ENCODE measurements at places on chromosomes 7 and 10. TPM values are rescaled to one million over a fixed set of nuclear protein-coding genes. Genes with fewer than 3 reads are reported as not detected.

JAZF1 gene
- 2.8 TPM for total RNA-seq

NPTX2 gene
- total RNA-seq: 6.7 TPM

CPA2 gene
- total RNA-seq: not detected

TAS2R41 gene
- not detected for total RNA-seq

TMEM196 gene
- not detected for total RNA-seq

- DNase-seq: peak; percentile 68
Observed at GRCh38 chr10:31603235-31604087, 284.4 kb downstream of the ZEB1 start.

DNA sequence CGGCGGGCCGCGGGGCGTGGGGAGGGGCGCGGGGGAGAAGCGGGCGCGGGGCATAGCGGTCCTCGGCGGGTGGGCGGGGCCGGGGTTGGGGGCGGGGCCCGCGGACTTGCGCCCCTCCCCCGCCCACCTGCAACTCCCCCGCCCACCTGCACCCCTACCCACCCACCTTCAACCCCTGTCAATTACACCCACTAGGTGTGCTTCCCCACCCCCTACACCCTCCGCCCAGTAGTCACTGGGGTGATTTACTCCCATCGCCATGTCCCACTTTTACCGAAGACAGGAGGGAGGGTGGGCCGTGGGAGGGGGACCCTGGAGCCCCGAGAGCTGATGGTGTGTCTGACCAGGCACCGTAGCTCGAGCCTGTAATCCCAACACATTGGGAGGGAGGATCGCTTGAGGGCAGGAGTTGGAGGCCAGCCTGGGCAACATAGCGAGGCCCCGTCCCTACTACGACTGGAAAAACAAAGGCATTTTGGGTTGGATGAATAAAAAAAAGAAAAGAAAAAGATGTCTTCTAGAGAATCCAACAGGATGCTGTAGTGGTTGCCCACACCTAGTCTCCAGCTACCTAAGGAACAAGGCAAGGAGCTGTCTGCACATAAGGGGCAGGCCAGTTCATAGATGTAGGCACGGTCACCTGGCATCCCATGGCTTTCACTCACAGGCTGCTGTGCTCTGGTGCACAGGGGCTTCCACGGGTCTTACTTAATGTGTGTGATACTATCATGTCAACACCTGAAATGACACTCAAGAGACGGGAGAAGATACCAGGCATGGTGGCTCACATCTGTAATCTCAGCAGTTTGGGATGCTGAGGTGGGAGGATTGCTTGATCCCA, 761 bp downstream of the KCTD7 start:
- DNase-seq: no peak

DNA sequence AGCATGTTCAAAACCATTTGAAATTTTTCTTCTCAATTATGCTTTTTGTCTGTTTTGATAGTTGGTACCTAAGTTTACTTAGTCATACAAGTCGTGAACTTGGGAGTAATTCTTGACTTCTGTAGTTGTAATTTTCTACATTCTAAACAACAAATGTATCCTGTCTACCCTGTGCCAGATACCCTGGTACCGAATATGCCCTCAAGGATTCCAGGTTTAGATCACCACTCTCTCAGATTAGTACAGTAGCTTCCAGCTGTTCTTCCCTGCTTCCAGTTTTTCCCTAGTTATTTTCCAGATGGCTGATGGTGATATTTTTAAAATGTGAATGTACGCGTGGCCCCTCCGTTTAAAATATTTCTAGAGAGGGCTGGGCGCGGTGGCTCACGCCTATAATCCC, 6.5 kb downstream of the STAM start:
- DNase-seq: no peak

- DNase-seq: no peak
Observed at GRCh38 chr10:129965959-129966358, 1.9 kb upstream of the EBF3 start.

GRCh38 chr7:17680026-17680425, 260.3 kb downstream of the SNX13 start:
- DNase-seq: no peak

- DNase-seq: peak; percentile 60
Observed at GRCh38 chr7:32204361-32205018, 134.3 kb upstream of the PDE1C start.

DNA sequence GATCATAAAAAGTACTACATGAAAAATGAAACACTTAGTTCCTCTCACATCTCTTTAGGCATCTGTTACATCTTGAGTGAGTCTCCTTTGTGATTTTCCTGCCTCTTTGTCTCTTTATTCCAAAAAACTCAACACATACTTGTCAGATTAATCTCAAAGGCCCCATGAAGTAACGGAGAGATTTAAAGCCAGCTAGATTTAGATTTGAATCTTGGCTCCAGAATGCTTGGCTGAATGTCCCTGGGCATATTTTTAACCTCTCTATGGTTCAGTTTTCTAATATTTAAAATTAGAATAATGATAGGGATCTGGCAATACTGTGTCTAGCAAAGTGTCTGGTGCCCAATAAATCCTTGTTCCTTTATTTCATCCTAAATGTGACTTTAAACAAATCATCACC, 140.0 kb downstream of the DGKB start:
- DNase-seq: no peak

DNA sequence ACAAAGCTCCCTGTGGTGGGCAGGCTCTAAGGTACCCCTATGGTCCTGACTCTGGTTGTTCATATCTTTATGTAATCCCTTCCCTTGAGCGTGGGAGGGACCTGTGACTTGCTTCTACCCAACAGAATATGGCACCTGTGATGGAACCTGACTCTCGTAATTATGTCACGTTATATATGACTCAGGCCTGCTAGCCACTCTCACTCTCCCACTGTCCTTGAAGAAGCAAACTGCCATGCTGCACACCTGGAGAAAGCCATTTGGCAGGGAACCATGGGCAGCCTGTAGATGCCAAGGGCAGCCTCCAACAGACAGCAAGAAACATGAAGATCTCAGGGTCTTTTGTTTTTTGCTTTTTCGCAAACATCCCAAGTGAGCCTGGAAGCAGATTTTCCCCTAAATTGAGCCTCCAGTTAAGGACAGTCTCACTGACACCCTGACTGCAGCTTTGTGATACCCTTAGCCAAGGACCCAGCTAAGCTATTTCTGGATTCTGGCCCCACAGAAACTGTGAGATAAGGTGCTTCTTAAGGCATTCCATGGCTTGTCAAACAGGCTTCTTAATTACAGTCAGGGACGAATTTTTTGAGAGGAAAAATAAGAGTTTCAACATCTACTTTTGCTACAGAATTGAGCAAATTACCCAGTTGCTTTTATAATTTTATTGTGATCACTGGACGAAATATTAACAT, 49.6 kb downstream of the IFIT5 start:
- DNase-seq: no peak

DNA sequence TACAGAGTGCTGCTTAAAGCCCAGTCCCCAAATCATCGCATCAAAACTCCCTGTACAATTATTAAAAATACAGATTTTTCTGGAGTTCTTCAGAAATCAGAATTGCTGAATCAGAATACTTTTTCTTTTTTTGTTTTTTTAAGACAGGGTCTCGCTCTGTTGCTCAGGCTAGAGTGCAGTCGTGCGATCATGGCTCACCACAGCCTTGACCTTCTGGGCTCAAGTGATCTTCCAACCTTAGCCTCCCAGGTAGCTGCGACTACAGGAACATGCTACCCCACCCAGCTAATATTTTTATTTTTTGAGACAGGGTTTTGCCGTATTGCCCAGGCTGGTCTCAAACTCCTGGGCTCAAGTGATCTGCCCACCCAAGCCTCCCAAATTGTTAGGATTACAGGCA, 3.9 kb downstream of the BBIP1 start:
- no peak for DNase-seq

DNA sequence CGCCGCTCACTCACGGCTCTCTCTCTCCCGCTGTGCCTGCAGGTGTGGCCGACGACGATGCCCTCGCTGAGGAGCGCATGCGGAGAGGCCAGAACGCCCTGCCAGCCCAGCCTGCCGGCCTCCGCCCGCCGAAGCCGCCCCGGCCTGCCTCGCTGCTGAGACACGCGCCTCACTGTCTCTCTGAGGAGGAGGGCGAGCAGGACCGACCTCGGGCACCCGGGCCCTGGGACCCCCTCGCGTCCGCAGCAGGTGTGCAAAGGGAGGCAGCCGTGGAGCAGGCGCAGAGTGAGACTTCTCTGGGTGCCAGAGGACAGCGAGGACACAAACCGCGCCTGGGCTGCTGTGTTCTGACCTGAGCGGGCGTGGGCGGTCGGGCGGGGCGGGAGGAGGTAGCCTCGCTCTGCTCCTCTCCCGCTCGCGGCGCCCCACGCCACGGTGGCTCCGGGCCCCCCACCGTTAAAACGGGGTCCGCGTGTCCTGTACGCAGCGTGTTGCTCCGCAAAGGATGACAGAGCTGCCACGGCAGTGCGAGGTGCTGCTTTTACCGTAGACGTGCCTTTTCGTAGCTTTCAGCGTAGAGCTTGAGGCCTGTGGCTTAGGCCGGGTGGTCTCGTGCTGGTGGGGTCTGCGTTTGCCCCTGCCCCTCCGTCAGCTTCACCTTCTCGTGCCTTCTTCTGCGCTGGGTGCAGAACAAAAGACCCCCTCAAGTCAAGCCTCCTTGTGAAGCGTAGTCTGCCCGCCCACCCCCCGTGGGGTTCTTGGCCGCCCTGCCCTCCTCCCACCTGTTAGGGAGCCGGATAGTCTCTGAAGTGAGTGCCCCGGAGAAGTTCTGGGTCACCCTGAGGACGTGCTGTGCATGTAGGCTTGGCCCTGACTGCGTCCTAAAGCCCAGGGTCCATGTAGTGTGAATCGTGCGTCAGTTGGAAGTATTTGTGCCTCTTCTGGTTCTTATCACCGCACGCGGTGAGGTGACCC, 73.2 kb downstream of the DNAJB6 start:
- DNase-seq: no peak

GRCh38 chr7:23350466-23350865, 51.3 kb downstream of the MALSU1 start:
- DNase-seq: no peak

GRCh38 chr10:59753267-59753666, at the start of gene MRLN:
Gene MRLN, minus strand, starts transcription at chr10:59753455.
- no peak for DNase-seq

DNA sequence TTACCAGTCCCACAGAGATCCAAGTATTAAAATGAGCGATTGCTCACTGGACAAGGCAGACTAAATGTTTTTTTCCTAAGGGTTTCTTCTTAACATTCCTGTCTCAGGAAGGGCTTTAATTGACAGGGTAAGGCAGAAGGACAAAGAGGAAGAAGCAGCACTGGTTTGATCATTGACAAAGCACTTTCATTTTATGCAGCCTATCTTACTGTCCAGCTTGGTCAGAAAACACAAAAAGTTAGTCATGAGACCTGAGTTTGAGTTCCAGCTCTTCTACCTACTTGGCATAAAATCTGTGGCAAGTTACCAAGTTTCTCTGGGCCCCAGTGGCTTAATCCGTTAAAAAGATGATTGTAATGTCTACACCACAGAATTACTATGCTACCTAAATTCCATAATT, 458.5 kb downstream of the GFRA1 start:
- no peak for DNase-seq

GRCh38 chr7:142384493-142384922, 126.7 kb upstream of the PRSS58 start:
- no peak for DNase-seq

DNA sequence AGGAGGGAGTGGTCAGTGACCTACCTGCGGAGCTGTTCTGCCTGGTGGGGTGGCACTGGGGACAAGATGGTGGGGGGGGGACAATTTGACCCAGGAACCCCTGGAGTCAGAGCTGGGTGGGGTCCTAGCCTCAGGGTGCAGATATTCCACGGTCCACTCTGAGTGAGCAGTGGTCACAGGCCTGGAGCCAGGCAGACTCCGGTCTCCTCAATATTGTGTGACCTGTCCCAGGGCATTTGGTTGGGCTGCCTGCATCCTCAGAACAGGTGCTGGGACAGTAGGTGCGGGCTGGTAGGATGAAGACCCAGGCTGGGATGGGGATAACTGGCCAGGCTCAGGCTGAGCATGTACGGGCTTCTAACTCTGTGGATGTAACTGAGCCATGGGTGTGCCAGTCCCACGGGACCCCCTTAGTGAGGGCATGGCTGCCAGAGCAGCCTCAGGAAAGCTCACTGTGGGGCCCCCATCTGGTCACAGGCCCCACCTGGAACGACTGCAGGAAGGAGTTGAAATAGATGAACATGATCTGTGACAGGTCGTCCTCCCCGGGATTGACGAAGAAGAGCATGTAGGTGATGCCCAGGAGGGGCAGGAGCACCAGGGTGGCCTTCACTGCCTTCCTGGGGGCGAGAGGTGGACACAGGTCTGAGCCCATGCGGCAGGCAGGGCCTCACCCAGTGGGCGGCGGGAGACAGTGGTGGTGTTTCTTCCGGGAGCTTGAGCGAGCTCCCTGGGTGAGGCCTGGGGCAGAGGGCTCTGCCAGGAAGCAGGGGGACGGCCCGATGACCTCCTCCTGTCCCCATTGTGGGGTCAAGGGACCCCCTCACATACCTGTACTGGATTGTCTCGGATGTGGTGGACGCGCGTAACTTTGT, 26.9 kb downstream of the CRHR2 start:
- DNase-seq: no peak

DNA sequence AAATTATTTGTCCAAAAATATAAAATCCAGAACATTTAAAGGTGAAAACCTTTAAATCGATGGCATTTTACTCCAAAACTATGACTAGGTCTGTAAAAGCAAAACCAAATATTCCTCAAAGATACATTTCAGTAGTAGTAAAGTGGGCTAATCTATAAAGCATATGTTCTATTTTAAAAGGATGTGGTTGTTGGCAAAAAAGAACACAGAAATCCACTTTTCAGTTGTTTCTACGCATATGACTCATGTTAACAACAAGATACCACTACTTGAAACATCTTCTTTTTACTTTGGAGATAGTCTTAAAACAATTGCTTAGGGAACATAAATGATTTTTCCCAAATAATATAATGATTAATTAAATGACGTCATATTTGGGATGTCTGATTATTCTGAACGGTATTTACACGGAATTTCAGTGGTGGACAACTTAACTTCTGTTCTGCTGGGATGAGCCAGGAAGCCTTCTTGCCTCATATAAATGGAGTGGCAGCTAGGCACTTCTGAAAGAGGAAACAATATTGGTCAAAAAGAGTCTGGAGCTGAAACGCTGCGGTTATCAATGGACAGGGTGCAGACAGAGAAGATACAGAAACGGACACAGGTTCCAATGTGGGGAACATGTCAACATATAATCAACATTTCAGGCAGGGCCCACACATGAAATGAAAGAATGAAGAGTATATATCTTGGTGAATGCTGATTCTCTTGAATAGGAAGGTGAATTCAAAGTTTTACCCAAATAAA, 78.5 kb downstream of the ETV1 start:
- DNase-seq: no peak

GRCh38 chr7:102321351-102322201, 34.7 kb downstream of the SPDYE6 start:
- DNase-seq: peak; percentile 43

- DNase-seq: no peak
Observed at GRCh38 chr10:63965846-63966245, 444.6 kb downstream of the REEP3 start.

- no peak for DNase-seq
Observed at GRCh38 chr10:1114315-1114714, 58.1 kb downstream of the WDR37 start.

Data from dermis microvascular lymphatic vessel endothelial cell (primary cell).